ENCODE measurements at places on chromosomes 4 and X.
A peak's percentile ranks its signal among the peaks of the same experiment; 100 is the strongest.

DNA sequence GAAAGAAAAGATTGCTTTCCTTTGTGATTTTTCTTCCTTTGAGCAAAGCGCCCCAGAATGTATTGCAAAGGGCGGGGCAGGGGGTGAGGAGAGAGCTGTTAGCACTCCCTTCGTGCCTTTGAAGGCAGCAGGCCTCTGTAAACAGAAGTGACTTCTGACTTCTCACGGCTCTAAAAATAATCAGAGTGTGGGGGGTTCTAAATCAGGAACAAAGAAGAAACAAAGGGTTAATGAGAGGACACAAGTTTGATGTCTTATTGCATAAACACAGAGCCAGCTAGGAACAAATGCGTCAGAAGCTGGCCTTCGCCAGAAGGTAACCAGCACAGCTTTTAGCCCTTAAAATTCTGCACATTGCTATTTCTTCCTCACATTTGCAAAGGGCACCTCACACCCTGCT, 626.2 kb downstream of the MID1IP1 start:
- no peak for DNase-seq

DNA sequence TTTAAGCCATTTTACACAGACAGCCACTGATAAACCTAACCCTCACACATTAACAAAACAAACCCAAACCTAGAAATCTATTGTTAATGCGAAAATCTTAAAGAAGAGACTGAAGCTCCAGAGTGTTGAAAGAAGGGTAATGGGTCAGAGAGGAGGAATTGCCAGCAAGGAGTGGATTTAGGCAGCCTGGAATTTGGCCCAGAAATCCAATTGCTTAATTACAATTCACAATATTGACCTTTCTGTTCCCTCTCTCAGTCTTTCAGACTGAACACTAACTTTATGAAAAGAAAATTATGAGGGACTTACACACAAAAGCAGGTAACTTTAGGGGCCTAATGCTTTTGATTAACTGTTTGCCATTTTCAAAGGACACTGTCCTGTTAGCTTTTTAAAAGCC, 185.2 kb upstream of the GPC4 start:
- no peak for DNase-seq

DNA sequence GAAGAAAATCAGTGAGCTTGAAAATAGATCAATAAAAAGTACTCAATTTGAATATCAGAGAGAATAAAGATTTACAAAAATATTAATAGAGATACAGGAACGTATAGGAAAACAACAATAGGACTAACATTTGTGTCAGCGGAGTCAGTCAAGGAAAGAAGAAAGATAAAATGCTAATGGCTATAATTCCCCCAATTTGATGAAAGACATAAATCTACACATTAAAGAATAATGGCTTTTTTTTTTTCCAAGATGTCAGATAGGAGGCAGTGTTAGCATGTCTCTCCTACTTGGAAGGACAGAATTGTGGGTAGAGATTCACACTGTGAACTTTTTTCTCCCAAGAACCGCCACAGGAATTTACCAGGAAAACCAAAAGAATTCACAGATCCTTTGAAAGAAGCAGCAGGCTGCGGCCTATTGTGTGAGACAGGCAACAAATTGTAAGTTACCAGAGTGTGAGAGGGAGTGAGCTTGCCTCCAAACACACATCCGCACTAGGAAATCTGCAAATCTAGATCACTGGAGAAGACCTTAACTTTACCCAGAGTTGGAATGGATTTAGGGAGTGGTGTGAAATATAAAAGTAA, 249.9 kb downstream of the PRDM5 start:
- DNase-seq: no peak

DNA sequence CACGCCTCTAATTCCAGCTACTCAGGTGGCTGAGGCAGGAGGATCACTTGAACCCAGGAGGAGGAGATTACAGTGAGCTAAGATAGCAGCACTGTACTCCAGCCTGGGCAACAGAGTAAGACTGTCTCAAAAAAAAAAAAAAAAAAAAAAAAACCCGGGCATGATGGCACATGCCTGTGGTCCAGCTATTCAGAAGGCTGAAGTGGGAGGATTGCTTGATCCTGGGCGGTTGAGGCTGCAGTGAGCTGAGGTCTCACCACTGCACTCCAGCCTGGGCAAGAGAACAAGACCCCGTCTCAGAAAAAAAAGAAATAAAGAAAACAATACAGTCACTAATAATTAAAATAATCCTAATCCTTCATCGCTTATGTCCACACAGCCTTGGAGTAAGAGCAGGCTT, 68.1 kb downstream of the APBB2 start:
- no peak for DNase-seq

DNA sequence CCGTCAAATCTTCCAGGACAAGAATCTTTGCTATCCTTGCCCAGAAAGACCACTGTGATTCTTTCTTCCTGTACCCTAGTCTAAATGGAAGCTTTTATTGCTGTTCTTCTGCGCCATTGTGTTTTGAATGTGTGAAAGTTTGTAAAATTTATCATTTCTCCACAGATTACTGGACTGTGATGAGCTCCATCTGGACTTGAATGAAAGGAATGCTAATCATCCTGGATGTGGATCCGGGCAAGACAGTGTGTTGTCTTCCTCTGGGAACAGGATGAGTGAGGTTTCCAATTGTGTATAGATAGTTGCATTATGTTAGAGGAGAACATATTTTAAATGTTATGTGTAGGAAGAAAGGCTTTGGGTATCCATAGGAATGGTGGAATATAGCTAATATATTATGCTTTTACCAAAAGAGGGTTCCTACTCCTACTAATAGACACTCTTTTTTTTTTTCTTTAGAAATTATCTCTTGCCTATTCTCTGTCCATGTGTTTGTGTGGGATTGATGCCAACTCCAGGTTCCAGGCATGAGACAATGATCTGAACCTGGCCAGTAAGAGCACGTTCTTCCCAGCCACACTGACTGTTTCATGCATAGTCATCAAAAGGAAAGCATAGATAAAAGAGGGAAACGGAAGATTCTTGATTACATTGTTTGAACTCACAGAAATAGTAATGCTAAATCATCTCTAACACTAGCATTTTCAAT, 803.6 kb upstream of the ADGRL3 start:
- DNase-seq: no peak

GRCh38 chrX:123976706-123977316, 15.3 kb downstream of the STAG2 start:
- DNase-seq: no peak

GRCh38 chr4:177485528-177485927, 43.3 kb upstream of the AGA start:
- DNase-seq: no peak

DNA sequence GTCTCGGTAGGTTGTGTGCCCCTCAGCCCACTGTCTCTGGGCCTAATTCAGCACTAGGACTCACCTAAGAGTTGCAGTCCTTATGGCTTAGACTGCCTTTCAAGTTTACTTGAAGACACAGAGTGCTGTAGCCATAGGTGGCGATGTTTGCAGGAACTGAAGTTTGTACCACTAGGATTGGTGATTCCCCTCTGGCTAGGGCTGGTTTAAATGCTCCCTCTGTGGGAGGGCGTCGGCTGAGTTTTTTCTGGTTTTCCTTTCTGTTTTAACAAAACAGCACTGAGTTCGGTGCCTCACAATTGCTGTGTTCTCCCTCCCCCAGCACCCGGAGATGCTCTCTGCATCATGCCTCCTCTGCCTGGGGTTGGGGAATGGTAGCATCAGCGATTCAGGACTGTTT, 480.9 kb downstream of the PCDH11X start:
- DNase-seq: no peak

DNA sequence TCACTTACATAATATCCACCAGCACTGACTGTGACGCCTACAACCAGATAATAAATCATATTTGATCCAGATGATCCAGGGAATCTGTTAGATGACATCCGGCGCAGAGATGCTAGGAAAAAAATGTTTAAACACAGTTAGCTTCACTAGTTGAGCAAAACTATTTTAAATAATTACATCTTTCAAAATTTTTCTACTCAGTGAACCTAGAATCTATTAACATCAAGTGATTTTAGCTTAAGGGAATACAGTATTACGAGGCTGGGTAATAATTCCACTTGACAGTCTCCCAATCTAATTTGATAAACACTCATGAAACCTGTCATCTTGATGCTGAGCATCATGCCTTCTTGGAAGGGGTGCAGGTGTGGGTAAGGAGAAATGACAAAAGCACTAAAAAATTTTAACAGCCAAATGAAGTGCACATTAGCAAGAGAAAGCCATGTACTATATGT, 4.7 kb downstream of the MGARP start:
- DNase-seq: no peak

GRCh38 chr4:85784947-85785346, 310.0 kb downstream of the ARHGAP24 start:
- DNase-seq: no peak

GRCh38 chr4:87077914-87078585, 142.4 kb downstream of the KLHL8 start:
- DNase-seq: no peak

DNA sequence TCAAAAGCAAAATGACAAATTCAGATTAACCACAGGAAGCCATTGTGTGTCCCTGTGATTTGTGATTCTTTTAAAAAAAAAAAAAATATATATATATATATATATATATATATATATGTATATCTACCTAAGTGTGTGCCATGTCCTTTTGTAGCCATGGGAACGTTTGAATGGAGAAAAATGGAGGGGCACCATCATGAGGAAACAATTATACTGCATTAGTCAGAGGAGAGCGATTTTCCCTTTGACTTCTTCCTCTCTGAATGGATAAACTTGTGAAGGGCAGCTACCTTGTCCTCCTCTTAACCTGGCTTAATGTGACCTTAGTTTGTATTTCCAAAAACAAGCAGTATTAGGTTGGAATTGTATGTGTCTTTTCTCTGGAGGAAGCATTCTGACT, 23.3 kb upstream of the CBLL2 start:
- DNase-seq: no peak

GRCh38 chrX:48972220-48973164, 848 bp upstream of the KCND1 start:
- peak; percentile 54 for DNase-seq

DNA sequence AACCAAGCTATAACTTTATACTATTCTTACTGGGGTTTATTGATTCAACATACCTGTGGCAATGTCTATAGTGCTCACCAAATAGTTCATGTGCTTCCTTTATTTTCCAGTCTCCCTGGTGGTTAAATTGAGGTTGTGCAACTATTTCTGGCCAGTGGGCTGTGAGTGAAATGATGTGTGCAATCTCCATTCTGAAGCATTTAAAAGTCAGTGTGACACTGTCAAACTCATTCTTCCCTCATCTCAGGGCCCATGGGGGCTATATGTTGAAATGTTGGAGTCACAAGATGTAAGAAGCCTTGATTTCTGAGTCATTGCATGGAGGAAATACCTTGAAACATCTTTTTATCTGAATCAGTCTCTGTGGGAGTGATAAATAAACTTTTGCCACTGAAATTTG, 414.3 kb upstream of the RPS6KA3 start:
- no peak for DNase-seq

DNA sequence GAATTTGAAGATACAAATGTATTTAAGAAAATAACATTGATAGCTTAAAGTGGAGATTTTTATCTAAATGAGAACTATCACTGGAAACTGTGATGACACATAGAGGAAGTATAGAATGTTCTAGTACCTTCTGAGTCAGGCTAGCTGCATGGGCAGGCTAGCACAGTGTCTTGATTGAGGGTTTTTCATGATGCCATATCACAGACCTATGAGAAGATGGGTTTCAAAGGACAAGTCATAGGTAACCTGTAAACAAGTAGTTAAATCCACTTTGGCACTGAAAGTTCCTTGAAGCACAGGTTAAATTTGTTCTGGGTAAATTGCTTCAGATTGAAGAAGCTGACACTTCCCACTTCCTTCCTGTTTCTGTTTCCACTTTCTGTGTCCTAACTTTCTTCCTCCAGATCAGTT, 48.2 kb upstream of the CDKN2AIP start:
- DNase-seq: no peak
